ENCODE measurements at places on chromosomes 2 and 18. TPM values are rescaled to one million over a fixed set of nuclear protein-coding genes. Genes with fewer than 3 reads are reported as not detected.

GRCh38 chr2:1598800-1599199 is 145.5 kb downstream of the PXDN start:
- no peak for DNase-seq

The ZNF2 gene
- 3.1 TPM for total RNA-seq

GRCh38 chr18:64278026-64278425 is 129.1 kb upstream of the LINC00305 start:
- no peak for DNase-seq

The MFSD6 gene
- total RNA-seq = 46.7 TPM

The FBXO15 gene
- not detected for total RNA-seq

- no peak for DNase-seq
Observed at GRCh38 chr2:28528206-28528605, 32.3 kb downstream of the PLB1 start.

DNA sequence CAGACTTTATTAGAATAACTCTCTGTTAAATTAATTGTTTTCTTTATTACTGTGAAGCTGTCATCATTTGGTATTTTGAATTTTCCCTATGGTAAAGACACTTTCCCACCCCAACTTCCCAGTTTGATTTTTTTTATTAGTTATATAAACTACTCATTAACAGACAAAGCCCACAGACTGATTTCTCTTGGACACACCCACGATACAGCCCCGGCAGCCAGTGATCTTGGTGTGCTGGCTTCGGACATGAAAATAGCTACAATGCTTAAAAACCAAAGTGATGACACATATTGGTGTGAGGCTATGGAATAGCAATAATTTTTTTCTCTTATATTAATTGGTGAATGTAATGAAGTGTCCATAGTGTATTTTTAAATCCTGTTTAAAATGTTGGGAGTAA is 225.4 kb upstream of the SIX3 start:
- DNase-seq = no peak

DNA sequence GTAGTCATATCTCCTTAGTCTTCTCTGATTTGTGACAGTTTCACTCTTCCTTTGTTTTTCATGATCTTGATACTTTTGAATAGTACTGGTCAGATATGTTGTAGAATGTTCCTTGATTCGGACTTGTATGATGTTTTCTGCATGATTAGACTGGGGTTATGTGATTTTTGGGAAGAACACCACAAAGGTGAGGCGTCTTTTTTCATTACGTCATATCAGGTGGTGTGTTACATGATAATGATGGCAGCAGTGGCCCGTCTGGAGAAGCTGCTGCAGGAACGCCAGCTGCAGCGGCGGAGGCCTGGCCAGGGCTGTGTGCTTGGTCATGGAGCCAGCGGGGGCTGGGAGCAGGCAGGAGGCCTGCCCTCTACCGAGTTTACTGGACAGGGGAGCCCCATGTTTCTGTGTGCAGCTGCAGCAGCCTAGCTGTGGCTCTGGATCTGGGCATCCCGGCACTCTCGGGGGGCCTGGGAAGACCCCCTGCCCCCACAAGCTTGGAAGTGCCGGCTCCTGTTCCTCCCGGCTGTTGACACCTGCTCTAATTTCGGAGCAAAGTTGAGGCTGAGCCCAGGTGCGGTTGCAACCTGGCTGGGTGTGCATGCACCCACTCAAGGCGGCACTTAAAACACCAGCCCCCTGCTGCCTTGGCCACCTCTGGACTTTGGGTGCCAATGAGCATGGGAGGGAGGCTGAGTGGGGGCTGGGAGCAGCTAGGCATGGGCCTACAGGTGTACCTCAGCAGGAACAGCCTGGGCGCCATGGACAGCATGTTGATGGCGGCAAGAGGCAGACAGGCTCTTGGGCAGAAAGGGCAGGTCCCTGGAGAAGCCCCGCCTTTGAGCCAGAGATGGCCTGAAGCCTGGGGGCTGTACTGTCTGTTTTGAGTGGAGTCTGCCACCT is 26.1 kb downstream of the SLC4A10 start:
- peak; percentile 53 for DNase-seq

The DOK6 gene
- 1.9 TPM for total RNA-seq

GRCh38 chr2:44956843-44957242 is 15.3 kb downstream of the SIX3 start:
- no peak for DNase-seq

GRCh38 chr2:36456227-36457175 is 100.9 kb downstream of the CRIM1 start:
- peak; percentile 80 for DNase-seq

DNA sequence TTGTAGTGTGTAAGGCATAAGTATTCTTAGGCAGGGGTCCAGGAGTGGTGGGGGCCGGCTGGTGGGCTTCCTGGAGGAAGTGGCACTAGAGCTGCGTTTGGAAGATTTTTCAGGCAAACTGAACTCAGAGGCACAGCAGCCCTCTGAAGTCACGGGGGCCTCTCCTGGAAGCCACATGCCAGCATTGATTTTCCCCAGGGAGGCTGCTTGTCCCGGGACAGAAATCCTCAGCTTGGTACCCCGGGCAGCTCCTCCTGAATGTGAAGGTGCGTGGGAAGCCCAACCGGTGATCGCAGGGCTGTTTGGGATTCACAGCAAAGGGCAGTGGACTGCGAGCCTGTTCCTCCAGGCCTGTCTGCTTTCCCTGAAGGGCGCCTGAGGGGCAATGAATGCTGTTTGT is 1.6 kb upstream of the PDIA6 start:
- peak; percentile 48 for DNase-seq

DNA sequence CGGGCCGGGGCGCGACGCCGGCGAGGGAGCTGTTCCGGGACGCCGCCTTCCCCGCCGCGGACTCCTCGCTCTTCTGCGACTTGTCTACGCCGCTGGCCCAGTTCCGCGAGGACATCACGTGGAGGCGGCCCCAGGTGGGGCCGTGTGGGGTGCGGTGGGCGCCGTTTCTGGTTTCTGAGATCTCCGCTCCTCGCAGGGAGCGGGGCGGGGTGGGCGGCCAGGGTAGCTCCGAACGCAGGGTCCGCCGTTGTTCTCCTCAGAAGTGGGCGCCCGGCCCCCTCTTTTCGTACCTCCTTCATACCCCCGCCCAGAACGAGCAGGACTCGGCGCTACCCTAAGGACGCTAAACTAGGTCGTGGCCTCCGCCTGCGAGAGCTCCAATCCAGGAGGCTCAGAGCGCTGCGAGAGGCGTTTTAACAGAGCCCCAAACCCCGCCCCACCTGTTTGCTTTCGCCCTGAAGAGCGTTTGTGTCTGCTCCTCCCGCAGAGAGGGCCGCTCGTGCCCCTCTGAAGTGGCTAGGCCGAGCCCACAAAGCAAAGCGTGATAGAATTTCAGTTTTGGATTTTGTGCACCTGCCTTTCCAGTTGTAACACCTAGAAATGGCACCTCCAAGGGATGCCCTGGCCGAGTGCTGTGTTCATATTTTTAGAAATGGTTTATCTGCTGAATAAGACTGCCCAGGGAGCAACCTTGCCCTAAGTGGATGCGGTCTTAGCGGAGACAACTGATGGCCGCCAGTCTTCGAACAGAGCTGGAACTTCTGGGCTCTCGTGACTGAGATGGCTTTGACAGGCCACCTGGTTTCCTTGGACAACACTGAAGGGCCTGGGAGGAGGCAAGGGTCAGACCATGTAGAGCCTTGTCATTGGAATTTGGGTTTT is 626 bp downstream of the CAPN10 start:
- DNase-seq = peak; percentile 75

The ERBB4 gene
- 0.33 TPM for total RNA-seq

GRCh38 chr2:159179096-159179495 is 107.4 kb downstream of the WDSUB1 start:
- no peak for DNase-seq

GRCh38 chr2:136297312-136297711 is 179.4 kb upstream of the CXCR4 start:
- DNase-seq = no peak

DNA sequence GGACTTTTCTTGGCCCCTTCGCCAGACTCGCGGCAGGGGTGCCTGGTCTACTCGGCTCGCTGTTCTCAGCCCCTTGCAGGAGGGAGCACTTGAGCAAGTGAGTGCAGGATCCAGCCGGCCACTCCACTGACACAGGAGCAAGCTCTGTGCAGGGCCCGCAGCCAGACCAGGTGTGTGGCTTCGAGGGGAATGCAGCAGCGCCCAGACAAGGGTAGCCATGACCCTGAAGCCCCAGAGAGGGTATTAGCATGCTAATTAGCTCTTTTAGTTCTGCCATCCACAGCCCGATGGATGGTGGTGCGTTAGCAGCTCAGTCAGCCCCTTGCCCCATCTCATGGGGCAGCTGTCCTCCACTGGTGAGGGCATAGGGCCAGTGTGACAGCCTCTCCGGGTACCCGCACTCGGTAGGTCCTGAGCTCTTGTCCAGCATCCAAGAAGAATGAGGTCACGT is 103.2 kb upstream of the HS6ST1 start:
- no peak for DNase-seq

- DNase-seq = no peak
Observed at GRCh38 chr18:59959606-59960005, 59.8 kb downstream of the PMAIP1 start.

GRCh38 chr2:133264989-133265401 is 303.3 kb downstream of the NCKAP5 start:
- no peak for DNase-seq

The CPLX4 gene
- 0.33 TPM for total RNA-seq

The GALR1 gene
- total RNA-seq = 0.54 TPM

The ALPI gene
- not detected for total RNA-seq

- no peak for DNase-seq
Observed at GRCh38 chr2:114446571-114446970, 4.1 kb downstream of the DPP10 start.

The TAF1B gene
- 13.0 TPM for total RNA-seq

- no peak for DNase-seq
Observed at GRCh38 chr2:212640428-212640827, 101.8 kb upstream of the ERBB4 start.

DNA sequence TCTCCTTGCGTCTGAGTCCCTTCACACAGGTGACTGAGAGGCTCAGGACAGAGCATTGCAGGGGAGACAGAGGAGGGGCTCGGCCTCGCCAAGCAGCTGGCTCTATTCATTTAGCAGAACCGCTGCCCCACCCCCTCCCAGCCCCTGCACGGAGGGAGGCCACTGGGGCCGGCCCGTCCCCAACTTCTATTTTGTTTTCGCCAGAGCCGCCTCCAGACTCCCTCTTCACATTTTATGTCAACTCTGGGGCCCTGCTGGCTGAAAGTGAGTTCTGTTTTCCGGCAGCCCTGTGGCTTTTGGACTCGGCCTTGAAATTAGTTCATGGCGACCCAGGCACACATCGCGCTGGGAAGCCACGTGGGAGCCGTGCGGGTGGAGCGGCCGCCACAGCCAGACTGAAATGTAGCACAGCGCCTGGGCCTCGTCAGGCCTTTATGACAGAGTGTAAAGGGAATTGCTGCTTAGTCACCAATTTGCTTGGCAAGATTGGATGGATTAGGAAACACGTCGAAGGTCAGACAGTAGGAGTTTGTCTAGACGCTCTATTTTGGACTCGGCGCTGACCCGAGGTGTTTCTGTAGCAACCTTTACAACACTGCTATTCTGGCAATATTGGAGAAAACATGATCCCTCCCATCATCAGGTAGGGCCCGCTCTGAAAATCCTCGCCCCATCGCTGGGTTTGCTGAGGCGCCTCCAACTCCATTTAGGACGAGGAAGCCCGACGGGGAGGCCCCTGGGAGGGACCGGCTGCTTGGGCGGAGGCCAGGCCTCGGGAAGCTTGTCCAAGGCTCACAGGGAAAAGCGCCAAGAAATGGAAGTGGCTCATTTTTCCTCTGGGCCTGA is 90.7 kb upstream of the CTDP1 start:
- DNase-seq = peak; percentile 97

The UGT1A4 gene
- not detected for total RNA-seq

The COX5B gene
- total RNA-seq = 701 TPM

- no peak for DNase-seq
Observed at GRCh38 chr2:134718023-134718816, 580 bp downstream of the TMEM163 start.

GRCh38 chr2:235458839-235459273 is 35.0 kb upstream of the AGAP1 start:
- no peak for DNase-seq

The MTCL1 gene
- 58.5 TPM for total RNA-seq

- DNase-seq = no peak
Observed at GRCh38 chr2:139872032-139872431, 1091.8 kb upstream of the NXPH2 start.

GRCh38 chr2:231674587-231675338 is 33.6 kb upstream of the PTMA start:
- peak; percentile 90 for DNase-seq

DNA sequence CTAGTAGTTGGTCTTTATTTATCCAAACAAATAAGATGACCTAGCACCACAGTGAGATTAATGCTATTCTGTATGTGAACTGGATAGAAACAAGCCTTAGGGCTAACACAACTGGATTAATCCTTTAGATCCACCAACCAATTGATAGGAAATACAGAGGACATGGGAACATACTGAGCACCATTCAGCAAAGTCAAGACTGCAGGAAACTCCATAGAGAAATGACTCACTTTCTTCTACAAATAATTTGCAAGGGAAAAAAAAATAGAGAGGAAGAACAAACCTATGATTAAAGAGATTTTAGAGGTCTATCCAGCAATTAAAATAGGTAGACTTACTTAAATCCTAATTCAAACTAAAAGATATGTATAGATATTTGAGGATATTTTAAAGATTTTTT is 23.9 kb downstream of the WDFY1 start:
- DNase-seq = no peak

- no peak for DNase-seq
Observed at GRCh38 chr18:31659576-31660177, 24.7 kb downstream of the B4GALT6 start.

DNA sequence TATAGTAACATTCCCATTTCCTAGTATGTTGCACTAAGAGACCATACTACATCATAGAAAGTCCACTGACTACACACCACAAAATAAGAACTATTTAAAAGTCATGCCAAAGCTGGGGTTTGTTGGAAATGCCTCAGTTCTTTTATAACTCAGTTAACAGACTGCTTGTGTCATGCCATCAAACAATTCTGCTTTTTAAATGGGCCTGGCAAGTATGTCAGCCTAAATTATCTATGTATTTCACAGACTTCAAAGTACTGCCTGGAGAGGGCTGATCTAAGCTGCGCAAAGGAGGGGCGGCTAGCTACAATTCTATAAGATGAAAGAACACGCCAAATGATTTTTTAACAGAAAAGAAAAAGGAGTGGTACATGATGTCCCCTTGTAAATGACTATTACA is 49.6 kb downstream of the FARSB start:
- no peak for DNase-seq

GRCh38 chr2:100786297-100786658 is 33.7 kb upstream of the NPAS2 start:
- no peak for DNase-seq

DNA sequence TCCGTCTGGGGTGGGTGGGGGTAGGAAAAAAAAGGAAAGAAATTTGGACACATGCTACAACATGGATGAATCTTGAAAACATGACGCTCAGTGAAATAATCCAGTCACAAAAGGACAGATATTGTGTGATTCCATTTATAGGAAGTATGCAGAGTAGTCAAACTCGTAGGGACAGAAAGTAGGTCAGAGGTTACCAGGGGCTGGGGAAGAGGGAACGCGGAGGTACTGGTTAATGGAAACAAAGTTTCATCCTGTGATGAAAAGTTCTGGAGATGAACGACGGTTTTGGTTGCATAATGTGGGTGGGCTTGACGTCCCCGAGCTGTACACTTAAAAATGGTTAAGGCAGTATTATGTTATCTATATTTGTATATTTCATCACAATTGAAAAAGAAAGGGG is 4.5 kb upstream of the SFTPB start:
- peak; percentile 46 for DNase-seq

The PGAP1 gene
- total RNA-seq = 7.8 TPM

GRCh38 chr2:189610700-189611099 is 30.1 kb upstream of the SLC40A1 start:
- DNase-seq = no peak

The LOXL3 gene
- 5.4 TPM for total RNA-seq

All from sigmoid colon (tissue), 7 donors.